Trophoblast cell (in vitro differentiated cells and primary cell): ENCODE measurements at places on chromosomes 3 and 15.

DNA sequence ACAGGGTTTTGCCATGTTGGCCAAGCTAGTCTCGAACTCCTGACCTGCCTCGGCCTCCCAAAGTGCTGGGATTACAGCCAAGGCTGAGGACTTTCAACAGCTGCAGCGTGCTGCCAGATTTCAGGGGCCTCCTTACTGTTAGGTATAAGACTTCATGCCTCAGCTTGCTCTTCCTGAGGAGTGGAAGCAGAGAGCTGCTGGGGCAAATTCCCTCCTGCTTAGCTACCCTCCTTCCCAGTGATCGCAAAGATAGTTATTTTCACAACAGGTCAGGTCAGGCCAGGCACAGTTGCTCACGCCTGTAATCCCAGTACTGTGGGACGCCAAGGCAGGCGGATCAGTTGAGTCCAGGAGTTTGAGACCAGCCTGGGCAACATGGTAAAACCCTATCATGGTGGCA is 2.6 kb upstream of the CPNE9 start:
- peak; percentile 2 for DNase-seq

DNA sequence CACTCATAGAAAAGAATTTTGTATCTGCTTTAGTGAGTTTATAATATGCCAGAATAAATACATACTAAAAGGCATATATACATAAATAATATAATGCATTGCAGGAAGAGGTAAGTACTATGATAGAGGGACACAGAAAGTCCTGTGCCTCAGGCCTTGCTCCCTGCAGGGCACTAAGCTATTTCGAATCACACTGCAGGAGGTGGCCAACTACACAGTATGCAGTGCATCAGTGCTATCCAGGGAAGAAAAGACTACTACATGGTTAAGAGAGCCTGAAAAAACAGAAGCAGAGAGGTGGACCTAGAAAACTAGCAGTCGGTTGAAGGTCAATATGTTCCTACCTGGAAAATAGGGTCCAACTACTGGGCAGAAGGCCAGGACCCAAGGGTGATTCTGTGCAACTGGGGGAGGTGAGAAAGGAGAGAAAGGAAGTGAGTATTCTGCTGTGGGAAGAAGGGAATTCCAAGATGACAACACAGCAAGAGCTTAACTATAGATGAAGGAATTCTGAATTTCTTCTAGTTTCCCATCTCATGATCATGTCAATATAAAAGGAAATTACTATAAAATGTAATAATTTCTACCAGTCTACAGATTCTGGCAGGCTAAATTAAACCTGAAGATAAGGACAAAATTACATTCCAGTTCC is 218.0 kb downstream of the ZBTB20 start:
- DNase-seq = no peak

DNA sequence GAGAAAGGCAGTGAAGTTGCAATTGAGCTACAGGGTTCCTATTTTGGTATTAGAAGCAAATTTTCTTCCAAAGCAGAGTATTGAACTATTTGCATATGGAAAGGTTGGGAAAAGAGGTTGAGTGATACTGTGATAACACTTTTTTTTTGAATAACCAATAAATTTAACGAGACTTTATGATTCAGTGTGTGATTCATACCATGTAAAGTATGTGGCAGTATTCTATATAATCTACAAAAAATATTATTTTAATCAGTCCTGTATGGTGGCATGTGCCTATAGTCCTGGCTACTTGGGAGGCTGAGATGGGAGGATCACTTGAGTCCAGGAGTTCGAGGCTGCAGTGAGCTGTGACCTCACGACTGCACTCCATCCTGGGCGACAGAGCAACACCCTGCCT is 206.9 kb downstream of the BBX start:
- DNase-seq = no peak

DNA sequence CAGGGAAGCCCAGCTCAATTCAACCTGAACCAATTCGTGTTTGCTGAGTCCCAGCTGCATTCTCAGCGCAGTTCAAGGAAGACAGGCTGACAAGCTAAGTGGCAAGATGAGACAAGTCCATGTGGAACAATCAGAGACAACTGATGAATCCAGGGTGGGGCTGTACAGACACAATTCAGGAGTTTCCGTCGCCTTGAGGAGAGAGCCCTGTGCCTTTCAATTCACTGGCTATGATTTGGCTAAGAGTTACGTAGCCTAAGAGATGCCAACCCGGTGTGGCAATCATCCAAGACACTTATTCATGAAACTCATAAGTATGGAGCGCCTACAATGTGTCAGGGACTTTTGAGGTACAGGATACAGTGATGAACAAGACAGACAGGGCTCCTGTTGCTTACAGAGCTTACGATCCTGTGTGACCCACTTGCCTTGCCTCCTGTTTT is 15.5 kb upstream of the ZBED2 start:
- DNase-seq = no peak
